ENCODE measurements at places on chromosomes 2 and 18. TPM values are rescaled to one million over a fixed set of nuclear protein-coding genes. Genes with fewer than 3 reads are reported as not detected.

DNA sequence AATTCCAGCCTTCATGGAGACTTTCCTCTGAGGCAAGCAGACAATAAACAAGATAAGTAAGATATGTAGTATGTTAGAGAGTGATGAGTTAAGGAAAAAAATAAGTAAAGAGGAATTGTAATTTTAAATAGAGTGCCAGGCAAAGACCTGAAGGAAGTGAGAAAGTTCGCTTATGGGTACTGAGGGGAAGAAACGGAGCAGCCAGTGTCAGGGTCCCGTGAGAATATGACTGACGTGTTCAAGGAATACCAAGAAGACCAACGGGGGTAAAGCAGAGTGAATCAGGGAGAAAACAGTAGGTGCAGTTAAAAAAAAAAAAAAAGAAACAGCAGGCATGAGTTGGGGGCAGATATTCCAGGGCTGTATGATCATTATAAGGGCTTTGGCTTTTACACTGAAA is 45.1 kb downstream of the ARHGEF33 start:
- no peak for DNase-seq

- DNase-seq, result no peak
Observed at GRCh38 chr2:107363806-107364205, 462.9 kb upstream of the RGPD4 start.

- DNase-seq, result no peak
Observed at GRCh38 chr2:198720266-198720665, 737.5 kb downstream of the SATB2 start.

GRCh38 chr2:36569267-36569856 is 28.6 kb downstream of the FEZ2 start:
- DNase-seq, result no peak

DNA sequence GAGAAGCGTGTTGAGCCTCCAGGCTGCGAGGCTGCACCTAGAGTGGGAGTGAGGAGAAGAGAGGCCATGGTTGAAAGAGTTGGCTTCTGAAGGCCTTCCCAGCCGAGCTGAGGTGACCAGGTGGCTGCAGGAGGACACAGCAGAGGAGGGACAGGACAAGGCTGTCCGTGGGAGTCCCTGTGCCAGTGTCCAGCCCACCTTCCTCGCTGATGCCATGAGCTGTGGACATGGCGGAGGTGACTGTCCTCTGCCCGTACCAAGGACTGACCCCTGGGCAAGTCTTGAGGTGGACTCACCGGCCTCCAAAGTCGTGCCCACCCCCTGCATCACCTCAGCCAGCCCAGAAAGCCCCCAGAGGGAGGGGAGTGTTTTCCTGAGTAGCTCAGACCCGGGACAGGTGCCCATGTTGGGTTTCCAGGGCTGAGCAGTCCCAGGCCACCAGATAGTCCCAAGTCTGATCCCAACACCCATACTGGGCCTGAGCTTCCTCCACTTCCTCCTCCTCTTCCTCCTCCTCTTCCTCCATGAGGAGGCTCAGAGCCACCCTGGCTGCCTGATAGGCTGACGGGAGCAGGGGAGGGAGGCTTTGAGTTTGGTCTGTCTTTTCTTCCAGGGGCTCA is 43.0 kb upstream of the FOSL2 start:
- DNase-seq, result peak; percentile 30

GRCh38 chr2:10779776-10780490 is 32.7 kb downstream of the PDIA6 start:
- no peak for DNase-seq

The SIX3 gene
- not detected for polyA plus RNA-seq

The SCYGR8 gene
- not detected for polyA plus RNA-seq

The NT5C1B gene
- polyA plus RNA-seq, result 1.9 TPM

The CCDC102B gene
- 16.1 TPM for polyA plus RNA-seq

The PLB1 gene
- polyA plus RNA-seq, result 1.6 TPM
